Bronchial smooth muscle cell (primary cell): ENCODE measurements at places on chromosomes 3 and 15. TPM values are rescaled to one million over a fixed set of nuclear protein-coding genes. Genes with fewer than 3 reads are reported as not detected.

Gene PPP1R14D
- total RNA-seq, result not detected in 2 replicates

Gene ITIH1
- total RNA-seq, result not detected in 2 replicates

Gene GNAT1
- not detected in 2 replicates for total RNA-seq

Gene DNAH12
- total RNA-seq, result under 0.01 TPM in 2 replicates

Gene SIAH2
- total RNA-seq, result 9.9 and 10.6 TPM in 2 replicates
